GM19239 (cell line): ENCODE measurements at places on chromosomes 1 and 21.

GRCh38 chr1:156167536-156167935 is 14.2 kb downstream of the SEMA4A start:
- DNase-seq, result no peak

- DNase-seq, result no peak
Measured at GRCh38 chr21:43605320-43606215, 53.7 kb downstream of the HSF2BP start.

- no peak for DNase-seq
Measured at GRCh38 chr1:85692730-85693314, 15.4 kb downstream of the ZNHIT6 start.

GRCh38 chr1:235279694-235280093 is 48.3 kb downstream of the ARID4B start:
- DNase-seq, result no peak

DNA sequence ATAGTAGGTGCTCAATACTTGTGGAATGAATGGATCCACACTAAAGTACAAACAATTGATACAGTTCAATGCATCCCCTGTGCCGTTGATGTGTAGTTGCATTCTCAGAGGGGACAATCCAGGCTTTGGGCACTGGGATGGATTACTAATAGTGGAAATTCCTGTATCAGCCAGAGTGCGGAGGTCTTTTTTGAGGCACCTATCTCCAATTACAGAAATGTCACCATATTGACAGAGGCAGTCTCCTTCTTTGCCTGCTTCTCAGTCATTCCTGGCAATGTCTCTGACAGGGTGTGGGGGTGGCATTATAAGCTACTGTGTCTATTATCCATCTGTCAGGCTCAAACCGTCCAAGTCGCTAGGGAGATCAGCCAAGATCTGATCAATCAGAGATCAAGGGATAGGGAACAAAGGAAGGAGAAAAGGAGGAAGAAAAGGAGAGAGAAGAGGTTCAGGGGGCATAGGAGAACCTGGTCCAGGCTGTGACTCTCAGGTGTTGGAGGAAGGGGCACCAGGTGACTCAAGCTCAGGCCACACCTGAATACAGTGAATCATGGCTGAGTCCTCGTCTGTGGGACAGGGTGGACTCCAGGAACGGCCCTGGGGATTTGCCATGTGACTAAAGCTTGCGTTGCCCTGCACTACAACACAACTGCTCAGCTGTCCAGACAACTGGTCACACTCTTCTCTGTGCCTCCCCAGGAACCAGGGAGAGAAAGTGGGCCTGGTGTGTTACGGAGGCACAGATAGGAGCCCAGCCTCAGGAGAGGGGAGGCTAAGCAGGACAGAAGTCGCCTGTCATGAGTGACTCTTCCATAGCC is 3.4 kb upstream of the LAMB3 start:
- DNase-seq, result no peak
